CD4-positive, alpha-beta T cell treated with Interleukin-4 for 1 hour (primary cell): ENCODE measurements at places on chromosomes 16 and 17.

GRCh38 chr17:2194889-2195335, 108.7 kb downstream of the SMG6 start:
- DNase-seq = no peak

GRCh38 chr16:73145166-73145880, 97.4 kb upstream of the ZFHX3 start:
- no peak for DNase-seq

GRCh38 chr17:56737421-56738161, 96.1 kb downstream of the C17orf67 start:
- no peak for DNase-seq

DNA sequence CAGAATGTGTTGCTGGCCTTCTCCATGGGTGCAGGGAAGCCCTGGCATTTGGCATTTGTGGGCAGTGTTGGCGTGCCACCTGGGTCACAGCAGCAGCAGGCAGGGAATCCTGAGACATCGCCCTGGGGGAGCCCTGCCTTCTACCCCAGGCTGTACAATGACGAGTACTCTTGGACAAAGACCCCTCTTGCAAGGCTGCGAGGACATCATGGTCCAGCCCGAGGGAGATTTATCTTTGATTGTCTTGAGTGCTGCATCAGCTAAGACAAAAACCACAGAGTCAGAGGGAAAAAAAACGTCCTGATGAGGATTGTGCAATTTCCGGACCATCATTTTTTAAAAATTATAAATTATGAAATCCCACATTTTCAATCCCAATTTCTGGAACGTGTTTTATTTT, 3.7 kb downstream of the CRISPLD2 start:
- no peak for DNase-seq

- DNase-seq = peak; percentile 41
Measured at GRCh38 chr16:81481207-81481821, 36.7 kb downstream of the CMIP start.

GRCh38 chr17:45855691-45856336, 11.1 kb downstream of the SPPL2C start:
- no peak for DNase-seq

GRCh38 chr16:28053461-28053860, 10.1 kb downstream of the GSG1L start:
- no peak for DNase-seq

DNA sequence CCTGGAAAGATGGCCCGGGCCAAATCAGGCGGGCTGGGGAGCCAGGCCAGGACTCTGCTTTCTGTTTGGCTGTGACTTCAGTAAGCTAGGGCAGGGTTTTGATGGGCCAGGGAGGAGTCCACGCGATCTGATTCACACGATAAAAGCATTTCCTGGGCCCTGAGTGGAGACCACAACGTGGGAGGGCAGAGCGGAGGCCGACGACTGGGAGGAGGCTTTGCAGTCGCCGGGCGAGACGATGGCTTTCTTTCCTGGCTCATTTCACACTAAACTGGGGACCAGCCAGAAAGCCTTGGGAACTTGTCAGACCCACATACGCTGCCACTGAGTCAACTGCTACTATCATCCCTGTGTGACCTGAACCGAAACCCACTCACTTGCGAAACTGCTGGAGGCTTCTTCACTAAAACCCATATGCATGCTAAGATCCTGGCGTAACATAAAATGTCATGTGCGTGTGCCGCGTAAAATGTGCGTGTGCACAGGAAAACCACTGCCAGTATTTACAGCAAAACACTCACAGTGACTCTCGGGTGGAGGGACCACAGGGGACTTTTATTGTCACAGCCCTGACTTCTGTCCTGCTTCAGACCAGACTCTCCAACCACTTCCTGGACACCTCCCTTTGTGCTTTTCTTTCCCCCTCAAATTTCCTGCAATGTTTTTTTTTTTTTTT, 14.2 kb upstream of the RHBDF2 start:
- DNase-seq = peak; percentile 90

DNA sequence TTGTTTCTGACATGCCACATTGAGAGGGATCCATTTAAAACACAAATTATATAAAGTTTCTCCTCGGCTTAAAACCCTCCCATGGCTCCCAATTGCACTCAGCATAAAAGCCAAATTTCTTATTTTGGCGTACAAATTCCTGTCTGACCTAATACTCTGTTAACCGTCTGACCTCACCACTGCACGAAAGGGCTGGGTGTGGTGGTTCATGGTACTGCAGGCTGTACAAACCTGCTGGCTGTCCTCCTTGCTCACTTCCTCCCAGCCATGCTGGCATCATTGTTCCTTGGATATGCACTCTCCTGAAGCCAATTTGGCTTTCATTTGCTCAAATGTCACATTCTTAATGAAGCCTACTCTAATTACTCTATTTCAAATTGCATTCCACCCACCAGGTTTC, 301.6 kb upstream of the C16orf82 start:
- no peak for DNase-seq

GRCh38 chr16:53412549-53412948, 21.7 kb upstream of the RBL2 start:
- no peak for DNase-seq
